ENCODE measurements at places on chromosomes 1 and 21.

DNA sequence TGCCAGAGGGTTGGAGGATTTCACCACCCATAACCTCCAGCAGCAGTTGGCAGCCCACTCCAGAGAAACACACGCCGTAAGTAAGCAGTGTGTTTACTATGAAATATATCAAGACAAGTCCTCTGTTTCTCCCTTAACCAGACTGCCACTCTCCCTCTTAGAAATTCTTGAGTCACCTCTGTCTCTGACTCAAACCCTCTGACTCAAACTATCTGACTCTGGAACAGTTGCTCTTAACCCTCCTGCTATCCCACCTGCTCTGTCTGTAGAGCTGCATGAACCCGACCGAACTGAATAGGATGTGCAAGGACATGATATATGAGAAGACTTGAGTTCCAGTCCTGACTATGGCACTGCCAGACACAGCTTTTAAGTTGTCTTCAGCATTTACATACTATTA is 14.1 kb downstream of the INPP5B start:
- no peak for DNase-seq

DNA sequence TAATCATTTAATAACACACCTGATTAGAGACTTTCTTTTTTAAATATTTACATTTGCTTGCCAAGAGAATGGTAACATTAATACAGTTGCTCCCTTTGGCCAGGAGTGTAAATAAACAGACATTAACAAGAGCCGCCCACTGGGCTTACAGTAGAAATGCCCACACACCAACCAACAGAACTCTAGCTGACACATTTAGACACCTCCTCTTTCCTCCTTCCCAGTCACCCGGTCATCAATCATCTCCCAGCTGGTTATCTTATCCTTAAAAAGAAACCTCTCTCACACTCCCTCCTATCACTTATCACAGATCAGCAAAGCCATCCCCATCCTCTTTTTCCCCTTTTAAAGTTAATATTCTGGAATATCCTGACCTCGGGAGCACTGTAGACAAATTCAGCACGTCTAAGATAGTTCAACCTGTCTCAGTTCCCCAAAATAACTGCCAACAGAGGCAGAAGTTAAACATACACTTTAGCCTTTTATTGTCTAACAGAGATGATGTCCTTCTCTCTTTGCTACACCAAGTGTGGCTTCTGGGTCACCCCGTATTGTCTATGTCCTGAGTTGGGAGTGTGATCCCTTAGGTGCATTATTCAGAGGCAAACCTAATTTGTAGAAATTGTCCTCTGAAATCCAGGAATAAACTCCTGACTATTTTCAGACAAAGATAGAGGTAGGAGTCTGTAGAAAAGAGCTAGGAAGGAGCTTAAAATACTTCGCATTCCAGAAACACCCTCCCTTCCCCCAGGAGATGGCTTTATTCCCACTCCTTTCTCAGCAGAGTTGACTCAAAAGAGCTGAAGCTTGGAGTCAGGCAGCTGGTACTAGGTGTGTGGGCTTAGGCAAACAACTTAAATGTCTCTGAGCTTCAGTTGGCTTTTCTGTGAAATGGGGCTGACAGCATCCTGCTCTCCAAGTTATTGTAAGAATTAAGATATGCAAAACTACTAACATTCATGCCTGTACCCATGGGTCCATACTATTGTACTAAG is 8.8 kb downstream of the MYCL start:
- DNase-seq, result no peak

DNA sequence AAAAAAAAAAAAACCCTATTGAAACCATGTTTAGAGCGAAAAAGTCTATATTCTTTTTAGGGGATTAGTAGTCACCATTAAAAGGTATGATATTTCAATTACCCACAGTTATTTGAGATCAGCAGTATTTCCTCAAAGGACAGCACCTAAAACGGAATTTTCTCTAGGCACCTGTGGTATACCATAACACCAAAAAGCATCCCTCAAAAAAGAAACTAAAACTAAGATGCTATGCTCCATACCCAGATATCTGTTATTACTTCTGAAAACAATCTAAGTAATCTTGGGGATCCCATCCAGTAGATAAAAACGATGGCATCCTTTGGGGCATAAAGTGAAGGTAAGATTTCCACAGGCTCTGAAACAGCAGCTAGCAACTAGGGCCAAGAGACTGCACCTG is 89.0 kb downstream of the RERE start:
- no peak for DNase-seq

- DNase-seq, result no peak
These were observed 114.0 kb upstream of the GJB5 start for GRCh38 chr1:34640654-34641401.
